ENCODE measurements at places on chromosomes 4 and X. TPM values are rescaled to one million over a fixed set of nuclear protein-coding genes. Genes with fewer than 3 reads are reported as not detected.

DNA sequence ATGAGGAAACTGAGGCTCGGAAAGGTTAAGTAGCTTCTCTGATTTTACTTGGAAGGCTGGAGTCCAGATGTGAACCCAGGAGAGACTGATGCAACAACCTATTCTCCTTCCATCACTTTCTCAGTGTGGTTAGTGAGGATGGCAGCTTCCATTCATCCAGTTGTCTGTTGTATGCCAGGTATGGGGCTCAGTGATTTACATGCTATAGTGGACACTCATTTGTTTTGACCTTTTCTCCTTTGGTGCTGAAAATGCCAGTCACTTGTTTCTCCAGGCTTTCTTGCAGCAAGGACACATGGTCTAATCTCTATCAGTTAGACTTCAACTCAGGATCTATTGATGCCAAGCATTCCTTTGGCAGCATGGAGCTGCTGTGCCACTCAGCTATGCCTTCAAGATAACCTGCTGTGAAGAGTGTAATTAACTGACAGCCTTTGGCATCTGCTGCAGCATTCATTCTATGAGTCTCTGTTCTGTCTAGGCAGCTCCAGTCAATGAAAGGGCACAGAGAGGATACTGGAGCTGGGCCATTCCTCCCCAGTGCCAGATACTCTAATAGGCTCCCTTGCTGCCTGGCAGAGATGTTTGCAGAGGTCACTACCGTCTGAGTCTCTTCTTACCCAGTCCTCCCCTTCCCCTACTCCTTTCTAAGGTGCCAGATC, 11.0 kb upstream of the CWH43 start:
- no peaks in the 10 kb centered on the region for H3K4me1 ChIP-seq
- no peaks in the 10 kb centered on the region for H3K36me3 ChIP-seq
- no peak overlapping the region for H3K27ac ChIP-seq
- peaks cover 31% of the 10 kb centered on the region for H3K27me3 ChIP-seq
- DNase-seq = no peak
- H3K4me3 ChIP-seq = no peak overlapping the region

DNA sequence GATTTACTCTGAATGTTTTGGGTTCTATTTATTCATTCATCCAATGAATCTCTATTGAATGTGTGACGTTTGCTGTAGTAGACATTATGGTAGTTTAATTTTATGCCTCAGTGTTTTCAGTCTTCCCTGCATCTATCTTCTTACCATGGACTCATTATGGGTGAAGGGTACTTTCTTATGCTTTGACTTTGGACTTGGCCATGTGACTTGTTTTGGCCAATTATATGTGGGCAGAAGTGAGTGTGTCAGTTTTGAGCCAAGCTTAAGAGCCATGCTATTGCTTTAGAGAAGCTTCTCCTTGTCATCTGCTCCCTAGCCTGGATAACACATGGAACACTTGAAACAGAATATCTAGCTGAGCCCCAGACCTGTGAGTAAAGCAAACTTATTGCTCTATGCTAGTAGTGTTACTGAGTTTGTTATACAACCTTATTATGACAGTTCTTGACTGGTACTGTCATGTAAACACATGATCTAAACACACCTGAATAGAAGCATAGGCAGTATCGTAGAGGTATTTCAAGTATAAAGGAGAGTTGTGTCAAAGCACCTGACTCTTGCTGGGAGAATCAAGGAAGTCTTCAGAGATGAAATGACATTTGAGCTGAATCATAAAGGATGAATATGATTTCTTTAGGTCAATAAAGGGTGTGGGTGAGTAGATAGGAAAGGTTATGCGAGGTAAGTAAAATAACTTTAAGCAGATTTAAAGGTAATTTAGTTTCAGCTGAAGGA, 128.4 kb downstream of the NAA11 start:
- no peaks in the 10 kb centered on the region for H3K4me1 ChIP-seq
- no peaks in the 10 kb centered on the region for H3K36me3 ChIP-seq
- no peak for DNase-seq

- H3K4me1 ChIP-seq = no peaks in the 10 kb centered on the region
- DNase-seq = no peak
- no peaks in the 10 kb centered on the region for H3K27me3 ChIP-seq
- peaks cover 3% of the 10 kb centered on the region for H3K36me3 ChIP-seq
Observed at GRCh38 chrX:49250066-49250465, 14.4 kb downstream of the FOXP3 start.

DNA sequence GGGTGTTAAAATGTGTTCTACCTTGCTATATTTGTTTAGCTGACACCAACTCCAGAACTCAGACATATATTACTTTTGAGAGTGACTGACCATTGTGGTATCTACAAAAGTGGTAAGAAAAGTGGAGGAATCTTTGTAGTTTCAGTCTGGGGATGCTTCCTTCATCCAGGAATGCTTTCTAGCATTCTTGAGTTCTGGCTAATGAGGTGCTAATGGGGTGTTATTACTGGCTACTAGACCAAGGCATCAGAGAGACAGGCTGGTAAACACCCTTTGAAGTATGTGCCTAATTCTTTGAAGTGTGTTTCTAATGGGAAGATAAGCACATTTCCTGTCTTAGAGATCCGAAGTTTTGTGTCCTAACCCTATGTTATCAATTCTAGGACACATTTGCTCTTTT, 310.4 kb downstream of the SPRY1 start:
- H3K36me3 ChIP-seq = no peaks in the 10 kb centered on the region
- peak; percentile 73 for DNase-seq
- no peaks in the 10 kb centered on the region for H3K27me3 ChIP-seq
- no peak overlapping the region for H3K27ac ChIP-seq

- DNase-seq = peak; percentile 68
- H3K4me1 ChIP-seq = no peaks in the 10 kb centered on the region
- H3K27me3 ChIP-seq = no peaks in the 10 kb centered on the region
- H3K36me3 ChIP-seq = no peaks in the 10 kb centered on the region
Observed at GRCh38 chr4:7964890-7965662, 25.4 kb upstream of the AFAP1 start.

DNA sequence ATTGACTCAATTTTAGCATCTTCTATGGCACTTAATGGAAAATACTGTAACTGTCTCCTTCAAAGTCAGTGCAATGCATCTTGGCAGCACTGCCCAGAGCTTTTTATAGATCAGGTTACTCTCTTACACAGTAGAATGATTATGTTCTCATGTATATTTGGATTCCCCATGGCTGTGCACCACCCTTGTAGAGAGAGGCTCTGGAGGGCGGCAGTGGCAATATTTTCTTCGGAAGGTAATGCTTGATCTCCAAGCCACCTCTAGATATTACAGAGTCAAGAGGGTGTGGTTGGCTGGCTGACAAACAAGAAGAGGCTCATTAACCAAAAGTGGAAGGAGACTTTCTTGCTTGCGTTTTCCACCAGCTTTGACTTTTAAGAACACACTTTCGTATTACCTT, 72.8 kb upstream of the ARSJ start:
- H3K4me3 ChIP-seq = no peak overlapping the region
- no peaks in the 10 kb centered on the region for H3K36me3 ChIP-seq
- H3K27me3 ChIP-seq = peaks cover 6% of the 10 kb centered on the region
- H3K4me1 ChIP-seq = no peaks in the 10 kb centered on the region
- H3K27ac ChIP-seq = no peak overlapping the region

- H3K4me3 ChIP-seq = no peak overlapping the region
- no peak for DNase-seq
- no peaks in the 10 kb centered on the region for H3K4me1 ChIP-seq
- H3K27ac ChIP-seq = no peak overlapping the region
- H3K36me3 ChIP-seq = no peaks in the 10 kb centered on the region
Observed at GRCh38 chr4:165715989-165716388, 157.0 kb upstream of the TLL1 start.

GRCh38 chrX:13082206-13083065, 38.0 kb upstream of the FAM9C start:
- no peaks in the 10 kb centered on the region for H3K4me1 ChIP-seq
- no peak overlapping the region for H3K4me3 ChIP-seq
- peaks cover 19% of the 10 kb centered on the region for H3K27me3 ChIP-seq
- no peaks in the 10 kb centered on the region for H3K36me3 ChIP-seq
- DNase-seq = no peak
- H3K27ac ChIP-seq = no peak overlapping the region

- no peaks in the 10 kb centered on the region for H3K27me3 ChIP-seq
- H3K4me3 ChIP-seq = no peak overlapping the region
- peaks cover 20% of the 10 kb centered on the region for H3K36me3 ChIP-seq
- no peak for DNase-seq
- no peak overlapping the region for H3K27ac ChIP-seq
Observed at GRCh38 chr4:139794158-139794954, 128.7 kb downstream of the MGST2 start.

DNA sequence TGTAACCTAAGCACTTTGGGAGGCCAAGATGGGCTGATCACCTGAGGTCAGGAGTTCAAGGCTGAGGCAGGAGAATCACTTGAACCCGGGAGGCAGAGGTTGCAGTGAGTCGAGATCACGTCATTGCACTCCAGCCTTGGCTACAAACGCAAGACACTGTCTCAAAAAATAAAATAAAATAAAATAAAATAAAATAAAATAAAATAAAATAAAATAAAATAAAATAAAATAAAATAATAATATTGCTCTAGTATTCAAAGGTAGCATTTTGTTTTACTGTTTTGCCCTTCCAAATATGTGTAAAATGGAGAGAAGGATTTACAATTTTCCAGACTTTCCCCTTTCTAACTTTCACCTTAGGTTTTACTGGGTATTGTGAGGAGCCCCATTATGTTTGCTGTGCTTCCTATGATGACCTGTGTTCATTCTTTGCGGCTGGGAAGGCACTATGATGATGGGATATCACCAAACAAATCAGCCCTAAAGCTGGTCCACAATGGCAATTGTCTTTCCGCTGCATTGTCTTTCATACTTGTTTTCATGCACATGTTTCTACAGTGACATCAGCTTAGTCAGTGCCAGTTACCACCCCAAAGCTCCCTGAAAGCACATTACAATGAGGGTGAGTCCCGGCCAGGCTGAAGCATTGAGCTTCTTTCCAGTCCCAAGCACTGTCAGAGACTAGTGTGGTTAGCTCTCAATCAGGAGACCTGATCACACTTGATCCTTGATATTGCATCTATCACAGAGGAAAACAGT, 50.8 kb downstream of the DTHD1 start:
- H3K4me1 ChIP-seq = no peaks in the 10 kb centered on the region
- DNase-seq = no peak
- no peaks in the 10 kb centered on the region for H3K27me3 ChIP-seq
- no peaks in the 10 kb centered on the region for H3K36me3 ChIP-seq
- no peak overlapping the region for H3K4me3 ChIP-seq
- H3K27ac ChIP-seq = no peak overlapping the region

GRCh38 chr4:26269038-26269437, 51.8 kb upstream of the RBPJ start:
- no peak overlapping the region for H3K27ac ChIP-seq
- H3K4me3 ChIP-seq = no peak overlapping the region
- no peaks in the 10 kb centered on the region for H3K4me1 ChIP-seq
- DNase-seq = no peak

ZFP92 gene
- 0.43 TPM for total RNA-seq

EPGN gene
- total RNA-seq = not detected

All from endodermal cell (in vitro differentiated cells).